ENCODE measurements at places on chromosomes 4 and X.

GRCh38 chrX:70301716-70302115, 11.8 kb downstream of the KIF4A start:
- DNase-seq, result no peak

DNA sequence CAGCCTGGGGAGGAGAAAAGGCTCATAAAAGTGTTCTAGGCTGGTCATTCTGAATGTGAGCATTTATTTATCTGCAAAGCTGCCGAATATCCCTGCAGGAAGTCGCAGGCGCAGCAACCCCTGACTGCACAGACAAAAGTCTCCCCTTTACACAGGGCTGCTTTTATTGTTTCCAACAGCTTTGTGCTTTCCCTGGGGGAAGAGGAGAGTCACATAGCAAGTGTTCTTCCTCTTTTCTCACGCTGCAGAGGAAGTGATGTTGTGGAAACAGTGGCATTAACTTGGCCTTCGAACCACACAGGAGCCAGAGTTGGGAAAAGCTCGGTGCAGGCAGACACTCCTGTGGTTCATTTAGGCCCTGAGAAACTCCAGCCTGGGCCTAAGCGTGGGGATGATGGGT, 81.5 kb upstream of the BCOR start:
- DNase-seq, result peak; percentile 56

DNA sequence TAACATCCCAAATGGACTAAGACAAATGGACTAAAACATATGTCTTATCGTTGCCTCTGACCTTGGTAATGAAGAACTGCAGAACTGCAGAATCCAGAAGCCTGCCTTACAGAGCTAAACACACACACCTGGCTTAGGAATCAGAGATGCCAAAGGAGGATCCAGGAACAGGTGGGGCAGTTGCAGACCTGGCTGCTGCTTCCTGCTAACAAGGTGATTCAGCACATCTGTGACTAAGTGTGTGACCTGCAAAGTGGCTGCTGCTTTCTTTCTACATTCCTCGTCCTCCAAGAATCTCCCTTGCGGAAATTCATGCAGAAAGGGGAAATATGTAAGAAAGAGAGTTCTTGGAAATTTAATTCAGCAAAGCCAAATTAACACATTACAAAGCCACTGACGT, 96.8 kb upstream of the NLGN4X start:
- DNase-seq, result no peak

DNA sequence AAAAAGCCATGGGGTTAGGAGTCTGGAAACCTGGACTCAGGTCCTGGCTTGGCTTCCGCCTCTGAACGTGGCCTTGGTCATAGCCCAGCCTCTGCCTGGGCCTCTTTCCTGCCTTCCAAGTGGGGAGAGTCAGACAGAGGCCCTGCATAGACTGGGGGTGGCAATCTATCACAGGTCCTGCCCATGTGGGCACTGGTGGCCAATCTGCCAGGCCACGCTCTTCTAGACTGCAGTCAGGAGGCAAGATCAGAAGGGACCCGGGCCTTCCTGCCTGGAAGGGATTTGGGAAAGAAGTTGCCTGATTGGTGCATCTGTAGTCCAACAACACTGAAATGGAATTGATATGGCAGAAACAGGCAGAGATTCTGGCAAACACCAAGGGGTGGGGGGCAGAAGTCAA, 46.1 kb downstream of the CNGA2 start:
- DNase-seq, result no peak

GRCh38 chr4:77820649-77821561, 1.7 kb upstream of the CNOT6L start:
- DNase-seq, result peak; percentile 67

DNA sequence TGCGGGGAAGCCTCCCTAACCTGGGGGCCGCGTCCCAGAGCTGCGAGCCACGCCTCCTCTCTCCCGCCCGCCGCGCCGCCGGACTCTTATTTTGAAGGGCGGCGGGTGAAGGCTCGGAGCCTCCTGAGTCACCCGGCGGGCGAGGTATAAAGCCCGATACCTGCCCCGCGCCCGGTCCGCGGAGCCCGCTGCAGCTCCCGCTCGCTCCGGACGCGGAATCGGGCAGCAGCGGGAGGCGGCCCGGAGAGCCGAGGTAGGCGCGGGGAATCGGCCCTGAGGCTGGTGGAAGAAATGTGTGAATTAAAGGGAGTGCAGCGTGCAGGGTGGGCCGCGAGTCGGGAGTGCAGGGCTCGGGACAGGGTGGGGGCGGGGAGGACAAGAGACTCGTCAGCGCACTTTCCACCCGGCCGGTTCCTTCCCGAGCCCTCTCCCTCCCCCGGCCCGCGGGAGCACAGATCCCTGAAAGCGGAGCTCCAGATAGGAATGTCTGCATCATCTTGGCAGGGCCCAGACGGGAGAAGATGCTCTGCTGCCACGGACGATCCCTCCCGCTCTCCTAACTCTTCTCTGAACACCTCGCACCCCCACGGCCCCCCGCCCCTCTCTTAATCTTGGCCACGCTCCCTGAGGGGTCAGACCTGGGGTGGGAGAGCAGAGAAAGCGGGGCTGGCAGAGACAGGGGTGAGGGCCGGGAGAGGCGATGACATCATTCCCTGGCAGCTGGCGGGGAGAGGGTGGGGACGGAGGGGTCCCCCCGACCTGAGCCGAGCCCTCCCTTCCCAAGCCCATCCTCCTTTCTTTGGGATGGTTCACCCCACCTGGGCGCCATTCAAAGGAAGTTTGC, 177.9 kb downstream of the CBR4 start:
- peak; percentile 42 for DNase-seq

DNA sequence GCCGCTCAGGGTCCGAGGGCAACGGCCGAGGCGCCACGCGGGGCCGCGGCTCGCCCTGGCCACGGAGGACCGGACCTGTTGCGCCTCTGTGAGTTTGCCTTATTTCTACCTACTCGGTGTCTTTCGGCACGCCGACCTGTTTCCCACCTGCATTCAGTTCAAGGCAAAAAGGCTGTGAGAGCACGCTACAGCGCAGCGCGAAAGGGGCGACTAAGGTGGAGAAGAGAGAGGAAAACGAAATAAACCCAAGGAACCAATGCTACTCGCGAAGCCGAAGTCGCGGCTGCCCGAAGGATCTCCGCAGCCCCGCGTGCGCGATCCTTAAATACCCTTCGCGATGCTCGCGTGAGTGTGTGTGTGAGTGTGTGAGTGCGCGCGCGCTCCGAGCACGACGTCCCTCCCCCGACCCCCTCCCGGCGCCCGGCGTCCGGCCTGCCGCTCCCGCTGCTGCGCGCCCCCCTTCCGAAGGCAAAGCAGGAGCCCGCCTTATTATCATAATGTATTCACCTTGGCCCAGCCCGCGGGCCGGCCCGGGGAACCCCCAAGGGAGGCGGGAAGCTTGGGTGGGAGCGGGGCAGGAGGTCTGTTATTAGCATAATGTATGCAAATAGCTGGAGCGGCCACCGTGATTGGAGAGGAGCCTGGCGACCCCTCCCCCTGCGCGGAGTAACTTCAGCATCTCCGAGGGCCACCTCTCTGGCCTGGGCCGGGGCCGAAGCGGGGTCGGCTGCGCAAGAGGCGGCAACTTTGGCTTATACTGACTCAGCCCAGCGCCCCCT, at the start of gene COL25A1:
COL25A1 (minus strand) TSS at position 298 of the 779 bp plus-strand sequence.
- DNase-seq, result no peak

GRCh38 chr4:150743564-150744342, 161.8 kb downstream of the MAB21L2 start:
- DNase-seq, result no peak
